ENCODE measurements at places on chromosomes 12 and 14.

DNA sequence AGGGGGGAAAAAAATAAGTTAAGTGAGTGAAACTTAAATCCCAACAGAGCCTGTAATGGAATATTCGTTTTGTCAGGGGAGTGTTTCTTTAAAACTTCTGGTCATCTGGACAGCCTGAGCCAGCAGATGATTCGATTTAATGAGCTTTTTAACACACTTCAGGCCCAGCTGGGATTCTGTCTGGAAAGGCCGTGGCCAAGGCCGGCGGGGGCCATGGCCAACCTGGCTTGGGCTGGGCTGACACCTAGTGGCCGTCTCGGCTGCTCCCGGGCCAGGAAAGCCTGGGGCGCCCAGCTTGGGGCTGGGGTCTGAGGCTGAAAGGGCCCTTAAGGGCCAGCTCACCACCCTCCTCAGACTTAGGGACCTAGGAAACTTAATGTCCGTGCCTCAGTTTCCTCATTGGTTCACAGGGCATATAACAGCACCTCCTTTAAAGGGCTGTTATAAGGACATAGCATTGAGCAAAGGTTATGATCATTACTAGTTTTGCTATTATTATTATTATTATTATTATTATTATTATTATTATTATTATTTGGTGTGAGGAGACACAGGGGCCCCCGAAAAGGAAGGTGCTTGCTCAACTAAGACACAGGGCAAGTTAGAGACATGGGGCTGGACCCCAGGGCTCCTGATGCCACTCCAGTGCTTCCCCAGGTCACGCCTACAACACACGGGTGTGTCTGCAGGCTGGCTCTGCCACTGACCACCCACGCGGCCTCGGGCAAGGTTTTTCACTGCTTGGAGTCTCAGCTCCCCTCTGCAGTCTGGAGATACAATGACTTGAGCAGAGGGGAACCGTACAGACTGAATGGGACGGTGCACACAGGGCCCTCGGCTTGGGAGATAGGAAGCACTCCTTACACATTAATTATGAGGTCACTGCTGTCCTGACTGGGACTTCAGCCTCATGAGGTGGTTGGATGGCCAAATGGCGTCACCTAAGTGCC is 84.0 kb downstream of the SYNE3 start:
- DNase-seq = no peak

DNA sequence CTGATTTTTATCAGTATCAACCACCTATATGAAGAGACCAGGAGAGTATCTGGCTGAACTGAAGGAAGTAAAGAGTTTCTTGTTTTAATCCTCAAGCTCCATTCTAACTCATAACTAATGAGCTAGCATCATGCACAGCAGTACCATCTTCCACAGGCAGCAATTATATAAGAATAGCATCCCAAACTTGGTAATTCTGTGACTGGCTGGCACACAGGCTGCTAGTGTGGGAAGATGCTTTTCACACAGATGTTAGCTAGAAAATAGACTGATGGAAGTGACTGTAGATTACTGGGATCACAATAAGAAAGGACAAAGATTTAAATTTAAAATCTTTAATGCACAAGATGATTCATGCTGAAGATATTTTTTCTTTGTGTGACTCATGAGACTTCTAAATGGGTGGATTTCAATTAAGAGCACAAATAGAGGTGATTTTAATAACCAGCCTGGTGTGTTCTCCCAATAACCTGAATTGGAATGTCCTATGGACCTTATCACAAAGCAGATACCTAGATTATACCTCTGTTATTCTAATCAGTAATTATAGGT is 417.7 kb upstream of the ATXN7L3B start:
- DNase-seq = no peak

DNA sequence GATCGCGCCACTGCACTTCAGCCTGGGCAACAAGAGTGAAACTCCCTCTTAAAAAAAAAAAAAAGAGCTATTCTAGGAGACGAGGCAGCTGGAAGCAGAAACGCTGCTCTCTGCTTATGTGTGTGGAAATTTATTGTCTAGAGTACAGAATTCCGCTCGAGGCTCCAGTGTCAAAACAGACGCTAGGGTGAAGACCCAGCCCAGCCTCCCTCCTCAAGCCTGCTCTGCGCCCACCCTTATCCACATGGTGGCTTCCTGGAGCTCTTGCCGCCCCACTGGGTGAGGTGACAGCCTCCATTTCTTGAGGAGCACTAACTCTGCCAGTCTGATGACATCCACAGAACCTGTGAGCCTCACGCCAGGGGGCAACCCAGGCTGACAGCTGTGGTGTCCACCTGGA is 49.5 kb upstream of the DLK1 start:
- no peak for DNase-seq

DNA sequence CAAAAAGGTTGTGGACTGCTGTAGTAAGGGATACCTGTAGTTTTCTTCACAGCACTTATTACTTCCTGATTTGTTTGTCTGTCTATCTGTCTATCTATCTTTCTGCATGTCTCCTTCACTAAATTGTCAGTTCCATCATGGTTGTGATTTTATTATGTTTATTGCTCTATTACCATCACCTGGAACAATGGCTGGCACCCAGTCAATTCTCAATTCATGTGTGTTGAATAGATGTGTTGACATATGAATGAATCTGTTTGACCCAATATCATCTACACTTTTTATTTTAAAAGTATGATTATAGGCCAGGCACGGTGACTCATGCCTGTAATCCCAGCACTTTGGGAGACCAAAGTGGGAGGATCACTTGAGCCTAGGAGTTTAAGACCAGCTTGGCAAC is 224.4 kb downstream of the NUBPL start:
- DNase-seq = no peak

GRCh38 chr12:124713436-124714082 is 146.1 kb upstream of the NCOR2 start:
- peak; percentile 53 for DNase-seq

- DNase-seq = no peak
Measured at GRCh38 chr12:40263616-40264409, 39.0 kb downstream of the LRRK2 start.

DNA sequence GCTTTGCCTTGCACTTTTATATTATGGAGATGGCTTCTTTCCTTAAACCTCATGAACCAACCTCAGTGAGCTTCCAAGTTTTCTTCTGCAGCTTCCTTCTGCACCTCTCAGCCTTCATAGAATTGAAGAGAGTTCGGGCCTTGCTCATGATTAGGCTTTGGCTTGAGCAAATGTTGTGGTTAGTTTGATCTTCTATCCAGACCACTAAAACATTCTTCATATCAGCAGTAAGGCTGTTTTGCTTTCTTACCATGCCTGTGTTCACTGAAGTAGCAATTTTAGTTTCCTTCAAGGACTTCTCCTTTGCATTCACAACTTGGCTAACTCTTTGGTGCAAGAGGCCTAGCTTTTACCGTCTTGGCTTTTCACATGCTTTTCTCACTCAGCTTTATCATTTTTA is 125.4 kb downstream of the SNAPC1 start:
- DNase-seq = no peak

- DNase-seq = no peak
Measured at GRCh38 chr14:57290751-57291150, 22.0 kb downstream of the AP5M1 start.

DNA sequence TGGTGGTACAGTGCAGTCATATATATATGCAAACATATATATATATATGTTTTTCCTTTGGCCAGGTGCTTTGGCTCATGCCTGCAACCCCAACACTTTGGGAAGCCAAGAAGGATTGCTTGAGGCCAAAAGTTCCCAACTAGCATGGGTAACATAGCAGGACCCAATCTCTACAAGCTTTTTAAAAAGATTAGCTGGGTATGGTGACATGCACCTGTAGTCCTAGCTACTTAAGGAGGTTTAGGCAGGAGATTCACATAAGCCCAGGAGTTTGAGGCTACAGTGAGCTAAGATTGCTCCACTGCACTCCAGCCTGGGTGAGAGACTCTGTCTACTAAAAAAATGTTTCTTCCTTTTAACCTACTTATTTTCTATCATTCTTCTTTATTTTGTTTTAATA is 10.2 kb downstream of the PZP start:
- DNase-seq = peak; percentile 34

Measured in KBM-7 (cell line).